ENCODE measurements at places on chromosomes 5 and 9.

DNA sequence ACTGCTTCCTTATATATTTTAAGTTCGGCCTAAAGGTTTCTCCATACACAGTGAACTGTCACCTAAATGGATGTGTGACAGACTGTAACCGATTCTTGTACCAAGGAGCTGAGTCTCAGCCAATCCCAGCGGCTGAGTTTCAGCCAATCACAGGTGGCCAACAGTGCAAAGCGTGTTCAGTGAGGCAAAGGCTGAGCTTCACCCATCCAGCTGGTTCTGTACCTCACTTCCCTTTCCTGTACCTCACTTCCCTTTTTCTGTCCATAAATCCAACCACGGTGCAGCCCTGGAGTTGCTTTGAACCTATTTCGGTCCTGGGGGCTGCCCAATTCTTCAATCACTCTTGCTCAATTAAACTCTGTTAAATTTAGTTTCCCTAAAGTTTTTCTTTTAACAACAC lies 15.7 kb upstream of the TBC1D9B start:
- DNase-seq, result no peak

DNA sequence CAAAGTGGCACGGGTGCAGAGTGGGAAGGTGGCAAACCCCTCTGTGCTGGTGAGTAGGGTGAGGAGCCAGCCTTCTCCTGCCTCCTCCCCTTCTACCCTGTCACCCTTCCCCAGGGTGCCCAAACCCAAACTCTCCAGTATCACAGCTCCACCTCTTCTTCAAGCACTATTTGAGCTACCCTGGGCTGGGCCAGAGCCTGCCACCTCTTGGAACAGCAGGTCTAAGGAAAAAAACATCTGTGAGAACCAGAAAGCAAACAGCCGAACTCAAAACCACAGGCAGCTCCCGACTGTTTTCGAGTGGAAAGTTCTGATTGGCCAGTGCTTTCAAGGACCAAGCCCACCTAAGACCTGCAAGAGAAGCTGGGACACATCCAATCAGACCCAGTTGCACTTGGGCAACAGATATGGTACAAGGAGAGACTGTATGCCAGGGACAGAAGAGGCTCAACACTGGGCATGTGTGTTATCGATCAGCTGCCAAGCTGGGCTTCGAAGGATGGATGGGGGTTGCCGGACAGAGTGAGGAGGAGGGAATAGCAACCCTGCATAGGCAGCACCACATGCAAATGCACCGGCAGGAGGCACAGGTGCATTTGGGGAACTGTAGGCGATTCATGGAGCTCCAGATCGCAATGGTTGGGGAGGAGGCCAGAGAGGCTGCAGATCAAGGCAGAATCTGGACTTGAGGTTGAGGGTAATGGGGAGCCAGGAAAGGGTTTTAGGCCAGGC lies 19.7 kb downstream of the ACSL6 start:
- no peak for DNase-seq

- no peak for DNase-seq
Measured at GRCh38 chr9:110802416-110803035, 133.9 kb downstream of the MUSK start.

DNA sequence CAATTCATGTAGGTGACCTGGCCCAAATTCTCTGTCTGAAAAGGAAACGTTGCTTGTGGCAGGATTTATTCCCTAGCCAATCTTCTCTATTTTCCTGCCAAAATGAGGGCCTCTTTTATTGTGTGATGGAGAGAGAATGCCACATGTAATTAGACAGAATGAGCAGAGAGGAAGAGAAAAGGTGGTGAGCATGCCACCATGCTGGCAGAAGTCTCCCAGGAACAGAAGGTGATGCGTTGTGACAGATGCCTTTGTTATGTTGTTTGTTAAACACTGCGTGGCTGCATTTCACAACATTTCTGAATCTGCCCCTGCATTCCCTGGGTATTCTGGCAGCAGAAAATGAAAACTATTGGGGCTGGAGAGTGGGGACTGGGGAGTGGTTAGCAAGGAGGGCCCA lies 577.6 kb downstream of the TLR4 start:
- DNase-seq, result no peak

DNA sequence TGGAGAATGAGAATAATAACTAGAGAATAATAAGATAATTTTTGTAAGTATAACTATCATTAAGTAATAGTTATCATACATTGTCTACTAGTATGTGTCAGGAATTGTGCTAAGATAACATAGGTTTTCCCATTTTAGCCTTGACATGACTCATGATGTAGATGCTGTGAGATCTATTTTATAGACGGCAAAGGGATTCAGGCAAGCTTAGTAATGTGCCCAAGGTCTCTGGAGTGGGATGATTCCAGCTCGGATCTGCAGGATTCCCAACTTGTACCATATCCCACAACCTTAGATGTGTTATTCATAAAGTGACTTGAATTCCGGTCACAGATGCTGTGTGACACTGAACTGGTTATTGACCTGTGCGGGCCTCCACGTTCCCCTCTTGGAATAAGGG lies 51.5 kb downstream of the IL31RA start:
- DNase-seq, result no peak

- DNase-seq, result no peak
Measured at GRCh38 chr9:8356406-8356805, 556.8 kb upstream of the DMAC1 start.

GRCh38 chr5:112957036-112957808 lies 19.4 kb upstream of the DCP2 start:
- no peak for DNase-seq

- no peak for DNase-seq
Measured at GRCh38 chr5:178404987-178405386, 172.4 kb upstream of the PHYKPL start.

DNA sequence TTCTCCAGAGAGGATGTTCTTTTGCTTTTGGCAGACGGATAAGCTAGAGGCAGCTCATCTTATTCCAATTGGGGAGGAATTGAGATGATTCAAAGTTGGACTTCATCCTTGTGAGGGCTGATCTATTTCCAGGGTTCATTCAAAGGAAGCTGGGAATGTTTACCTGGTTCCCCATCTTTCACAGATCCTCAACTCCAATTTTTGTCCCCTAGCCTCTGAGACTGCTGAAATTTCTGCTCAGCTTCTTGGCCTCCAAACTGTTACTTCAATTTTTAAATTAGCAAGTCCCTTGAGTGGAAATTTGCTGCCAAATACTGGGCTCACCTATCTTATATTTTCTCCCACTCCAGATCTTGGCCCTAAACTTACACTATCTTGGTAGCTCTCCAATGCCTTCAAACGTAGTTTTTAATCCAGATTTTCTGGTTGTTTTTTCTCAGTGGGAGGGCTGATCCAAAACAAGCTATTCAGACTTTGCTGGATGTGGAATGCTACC lies 93.9 kb upstream of the NEK6 start:
- DNase-seq, result no peak

- no peak for DNase-seq
Measured at GRCh38 chr5:60507687-60508086, 192.3 kb downstream of the DEPDC1B start.

Measured in stimulated activated CD4-positive, alpha-beta T cell treated with anti-CD3 and anti-CD28 coated beads, Interleukin-15, amount 100 ng/mL, for 1 hour (primary cell).